ENCODE measurements at places on chromosomes 13 and 19.

GRCh38 chr19:17794731-17795494 is at the start of gene B3GNT3:
TSS of gene B3GNT3 (plus strand) at chr19:17795138. CDS start at chr19:17807808, 12,670 bp downstream.
- H3K4me1 ChIP-seq: peaks cover 63% of the 10 kb centered on the region
- peak within 1 kb of the TSS; percentile 57 for H3K4me3 ChIP-seq
- no peaks in the 10 kb centered on the region for H3K36me3 ChIP-seq
- H3K27me3 ChIP-seq: no peaks in the 10 kb centered on the region

DNA sequence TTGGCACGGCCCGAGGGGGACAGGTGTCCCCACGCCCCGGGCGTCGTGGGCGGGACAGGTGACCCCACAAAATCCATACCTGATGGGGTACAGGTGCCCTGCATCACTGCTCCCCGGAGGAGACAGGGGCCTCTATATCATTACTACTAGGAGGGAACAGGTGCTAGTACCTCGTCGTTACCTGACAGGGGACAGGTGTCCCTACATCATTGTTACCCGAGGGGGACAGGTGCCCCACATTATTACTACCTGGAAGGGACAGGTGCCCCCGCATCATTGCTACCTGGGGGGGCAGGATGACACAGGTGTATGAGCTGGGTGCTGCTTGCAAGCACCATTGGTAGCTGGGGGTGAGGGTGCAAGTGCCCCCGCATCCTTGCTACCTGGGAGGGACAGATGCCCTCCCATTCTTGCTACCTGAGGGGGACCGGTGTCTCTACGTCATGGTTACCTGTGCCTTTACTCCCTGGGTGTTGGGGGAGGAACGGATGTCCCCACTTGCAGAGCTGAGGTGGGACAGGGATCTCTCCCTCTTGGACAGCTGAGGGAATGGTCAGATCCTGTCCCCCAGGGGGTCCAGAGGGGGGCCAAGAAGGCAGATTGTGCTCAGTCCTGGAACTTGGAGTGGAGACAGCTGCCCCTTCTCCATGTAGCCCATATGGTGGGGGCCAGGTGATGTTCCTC is 620 bp downstream of the CRTC1 start:
- H3K4me3 ChIP-seq: peak overlapping the region; percentile 86
- H3K27ac ChIP-seq: peak overlapping the region; percentile 61
- no peak for DNase-seq
- peaks cover 27% of the 10 kb centered on the region for H3K4me1 ChIP-seq

GRCh38 chr19:28313633-28314032 is 899.3 kb downstream of the UQCRFS1 start:
- no peak overlapping the region for H3K4me3 ChIP-seq
- no peaks in the 10 kb centered on the region for H3K36me3 ChIP-seq
- no peaks in the 10 kb centered on the region for H3K27me3 ChIP-seq

- peak within 1 kb of the TSS; percentile 95 for H3K27ac ChIP-seq
- DNase-seq: peak; percentile 87
- H3K27me3 ChIP-seq: no peaks in the 10 kb centered on the region
- H3K4me1 ChIP-seq: peaks cover 28% of the 10 kb centered on the region
Measured at GRCh38 chr19:4831304-4831978, at the start of gene TICAM1. TSS of gene TICAM1 (minus strand) at chr19:4831712. CDS start at chr19:4818377, 13,335 bp downstream.

DNA sequence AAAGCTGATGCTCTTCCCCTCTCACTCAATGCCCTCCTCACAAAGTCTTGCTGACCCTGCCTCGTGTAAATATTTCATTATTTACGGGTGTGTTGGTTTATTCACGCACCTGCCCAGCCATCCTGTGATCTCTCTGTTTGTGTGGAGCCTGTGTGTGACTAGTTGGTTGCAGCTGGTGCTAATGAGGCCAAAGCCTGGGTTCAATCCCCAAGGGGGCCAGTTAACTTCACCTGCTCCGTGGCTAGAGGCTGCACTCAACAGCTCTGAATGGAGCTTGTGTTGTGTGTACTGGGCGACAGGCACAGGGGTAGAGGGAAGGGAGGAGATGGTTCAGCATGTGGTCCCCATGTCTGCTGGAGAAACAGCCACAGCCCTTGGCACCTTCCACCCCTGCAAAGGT is 109.5 kb downstream of the DNAJC15 start:
- H3K4me1 ChIP-seq: peaks cover 5% of the 10 kb centered on the region
- no peak overlapping the region for H3K27ac ChIP-seq
- DNase-seq: no peak
- peaks cover 4% of the 10 kb centered on the region for H3K27me3 ChIP-seq
- H3K4me3 ChIP-seq: no peak overlapping the region
- no peaks in the 10 kb centered on the region for H3K36me3 ChIP-seq

- H3K36me3 ChIP-seq: no peaks in the 10 kb centered on the region
- no peak for DNase-seq
- peaks cover 34% of the 10 kb centered on the region for H3K4me1 ChIP-seq
- H3K27ac ChIP-seq: no peak overlapping the region
Measured at GRCh38 chr13:73224703-73225102, 165.9 kb downstream of the KLF5 start.

GRCh38 chr19:16062789-16063188 is 13.5 kb upstream of the TPM4 start:
- DNase-seq: peak; percentile 83
- H3K36me3 ChIP-seq: no peaks in the 10 kb centered on the region
- no peak overlapping the region for H3K4me3 ChIP-seq
- H3K4me1 ChIP-seq: peaks cover 33% of the 10 kb centered on the region
- H3K27me3 ChIP-seq: no peaks in the 10 kb centered on the region

DNA sequence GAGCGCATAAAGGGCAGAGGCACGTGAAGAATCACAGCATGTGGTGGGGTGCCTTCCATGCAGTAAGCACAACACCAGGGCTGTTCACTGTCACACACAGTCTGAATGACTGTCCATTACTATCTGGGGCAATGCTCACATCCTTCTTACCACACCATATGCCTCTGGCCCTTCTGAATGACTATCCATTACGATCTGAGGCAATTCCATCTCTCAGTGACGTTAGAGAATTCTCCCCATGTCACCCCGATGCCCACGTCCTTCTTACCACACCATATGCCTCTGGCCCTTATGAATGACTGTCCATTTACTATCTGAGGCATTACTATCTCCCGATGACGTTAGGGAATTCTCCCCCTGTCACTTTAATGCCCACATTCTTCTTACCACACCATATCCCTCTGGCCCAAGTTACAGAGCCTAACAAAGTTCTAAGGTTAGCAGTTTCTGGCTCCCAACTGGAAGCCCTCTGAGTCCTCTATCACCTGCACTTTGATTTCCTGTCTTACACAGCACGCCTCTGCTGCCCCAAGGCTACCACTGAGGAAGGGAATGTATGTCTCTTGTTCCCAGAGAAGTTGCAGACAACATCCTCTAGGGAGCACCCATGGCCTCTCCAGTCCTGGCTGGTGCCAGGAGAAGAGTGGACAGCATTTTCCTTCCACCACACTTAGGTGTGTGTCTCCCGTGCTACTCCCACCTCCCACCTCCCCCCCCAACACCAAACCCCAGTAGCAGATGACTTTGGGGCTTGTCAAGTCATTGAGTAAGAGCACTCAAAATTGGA is 154.8 kb downstream of the COG6 start:
- H3K27ac ChIP-seq: no peak overlapping the region
- H3K36me3 ChIP-seq: no peaks in the 10 kb centered on the region
- no peaks in the 10 kb centered on the region for H3K27me3 ChIP-seq
- no peak overlapping the region for H3K4me3 ChIP-seq
- DNase-seq: no peak

GRCh38 chr19:8034178-8034525 is 18.4 kb upstream of the CCL25 start:
- H3K27ac ChIP-seq: no peak overlapping the region
- no peak for DNase-seq
- peaks cover 10% of the 10 kb centered on the region for H3K27me3 ChIP-seq
- no peaks in the 10 kb centered on the region for H3K36me3 ChIP-seq
- H3K4me1 ChIP-seq: no peaks in the 10 kb centered on the region
- no peak overlapping the region for H3K4me3 ChIP-seq
